ENCODE measurements at places on chromosomes 3 and 15. TPM values are rescaled to one million over a fixed set of nuclear protein-coding genes. Genes with fewer than 3 reads are reported as not detected.

DNA sequence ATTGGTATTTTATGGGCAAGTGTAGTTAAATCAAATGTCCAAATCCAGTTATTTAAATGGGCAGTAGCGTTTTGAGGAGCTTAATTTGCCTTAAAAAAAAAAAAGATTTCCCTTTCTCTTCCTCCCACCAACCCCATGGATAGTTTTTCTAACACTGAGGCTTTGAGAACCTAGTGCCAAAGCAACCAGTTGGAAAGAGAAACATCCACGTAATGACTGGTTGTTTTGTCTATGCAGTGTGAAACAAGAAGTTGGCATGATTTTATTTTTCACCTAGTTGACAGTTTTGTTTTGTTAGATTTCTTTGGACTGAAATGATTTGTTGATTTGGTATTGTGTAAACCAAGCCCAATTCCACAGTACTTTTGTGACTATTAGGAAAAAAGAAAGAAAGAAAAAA, 170.0 kb downstream of the SOX2 start:
- no peak for DNase-seq

DNA sequence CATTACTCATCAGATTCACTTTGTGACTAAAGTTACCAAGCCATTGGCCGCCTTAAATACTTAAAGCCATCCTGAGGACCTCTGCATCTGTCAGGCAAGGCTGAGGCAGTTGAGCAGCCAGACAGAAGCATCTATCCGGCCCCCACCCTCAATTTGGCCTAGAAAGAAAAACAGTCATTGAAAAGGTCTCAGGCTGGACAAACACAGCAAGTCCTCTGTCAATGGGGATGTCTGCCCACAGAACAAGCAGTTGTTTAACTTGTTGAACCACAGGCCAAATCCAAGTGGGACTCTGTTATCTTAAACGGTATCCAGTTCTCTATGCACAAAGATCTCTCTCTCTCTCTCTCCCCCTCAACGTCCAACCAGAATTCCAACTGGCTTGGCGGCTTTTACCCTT, 2.8 kb downstream of the ZIC4 start:
- no peak for DNase-seq

DNA sequence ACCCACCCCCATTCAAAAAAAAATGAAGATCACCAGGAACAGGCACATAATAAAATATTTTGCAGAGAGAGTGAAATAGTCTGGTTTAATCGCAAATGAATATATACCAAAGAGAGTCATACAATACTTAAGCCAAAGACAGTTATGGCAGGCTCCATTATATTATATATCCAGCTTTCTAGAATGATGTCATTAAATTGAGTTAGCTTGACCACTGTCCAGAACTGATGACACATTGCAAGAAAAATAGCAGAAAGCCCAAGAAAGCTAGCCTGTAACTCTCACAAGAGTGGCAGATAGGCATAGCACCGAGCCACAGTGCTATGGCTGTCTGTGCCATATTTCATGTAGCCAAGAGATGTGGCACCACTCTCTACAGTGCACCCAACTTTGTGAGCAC, 231.9 kb upstream of the SEMA6D start:
- DNase-seq, result no peak

- DNase-seq, result no peak
Measured at GRCh38 chr3:159928071-159928491, 60.6 kb upstream of the IL12A start.

DNA sequence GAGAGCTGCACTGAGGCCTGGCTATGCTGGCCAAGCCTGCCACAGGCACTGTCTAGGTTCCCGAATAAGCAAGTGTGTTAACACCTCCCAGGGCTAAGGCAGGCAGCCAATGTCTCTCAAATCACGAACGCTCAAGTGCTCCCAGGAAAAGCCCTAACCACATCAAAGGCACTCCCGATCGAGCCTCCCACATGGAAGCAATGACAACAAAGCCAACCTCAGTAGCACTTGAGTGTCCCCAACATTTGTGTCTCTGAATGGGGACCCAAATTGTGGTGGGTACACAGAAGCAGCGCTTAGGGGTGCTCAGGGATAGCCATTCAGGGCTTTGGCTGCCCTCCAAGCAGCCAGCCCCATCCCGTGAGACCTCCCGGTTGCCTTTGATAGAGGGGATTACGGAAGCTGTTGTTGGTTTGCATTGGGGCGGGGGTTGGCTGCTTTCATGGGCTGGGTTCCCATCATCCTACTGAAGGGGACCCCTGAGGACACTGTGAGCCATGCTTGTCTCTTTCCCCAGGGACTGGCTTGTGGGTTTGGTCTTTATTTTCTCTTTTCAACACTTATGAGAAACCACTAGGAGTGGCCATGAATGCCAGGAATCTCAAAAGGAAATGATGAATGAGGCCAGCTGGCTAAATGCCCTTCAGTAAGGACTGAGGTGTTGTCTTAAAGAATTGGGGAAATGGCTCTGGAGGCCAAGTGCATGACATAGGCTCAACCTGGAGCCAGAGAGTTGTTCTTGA, 234.1 kb upstream of the FEZF2 start:
- DNase-seq, result no peak

GRCh38 chr3:127870156-127870555, 44.9 kb upstream of the KBTBD12 start:
- DNase-seq, result no peak

DNA sequence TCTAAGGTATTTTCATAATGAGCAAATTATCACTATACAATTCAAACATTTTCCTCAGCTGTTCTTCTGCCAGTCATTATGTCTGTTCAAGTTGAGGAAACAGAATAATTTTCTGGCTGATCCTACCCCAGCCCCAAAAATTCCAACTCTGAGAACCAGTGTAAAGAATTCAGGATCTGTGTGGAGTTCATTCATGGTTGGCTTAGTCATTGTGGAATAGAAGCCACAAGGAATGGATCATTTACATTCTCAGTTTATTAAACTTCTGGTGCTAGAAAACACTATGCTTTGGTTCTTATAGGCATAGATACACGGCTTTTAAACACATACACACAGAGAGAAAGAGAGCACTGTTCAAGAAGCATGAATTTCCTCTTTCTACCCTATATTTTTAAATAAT, 134.6 kb downstream of the CMSS1 start:
- no peak for DNase-seq

DNA sequence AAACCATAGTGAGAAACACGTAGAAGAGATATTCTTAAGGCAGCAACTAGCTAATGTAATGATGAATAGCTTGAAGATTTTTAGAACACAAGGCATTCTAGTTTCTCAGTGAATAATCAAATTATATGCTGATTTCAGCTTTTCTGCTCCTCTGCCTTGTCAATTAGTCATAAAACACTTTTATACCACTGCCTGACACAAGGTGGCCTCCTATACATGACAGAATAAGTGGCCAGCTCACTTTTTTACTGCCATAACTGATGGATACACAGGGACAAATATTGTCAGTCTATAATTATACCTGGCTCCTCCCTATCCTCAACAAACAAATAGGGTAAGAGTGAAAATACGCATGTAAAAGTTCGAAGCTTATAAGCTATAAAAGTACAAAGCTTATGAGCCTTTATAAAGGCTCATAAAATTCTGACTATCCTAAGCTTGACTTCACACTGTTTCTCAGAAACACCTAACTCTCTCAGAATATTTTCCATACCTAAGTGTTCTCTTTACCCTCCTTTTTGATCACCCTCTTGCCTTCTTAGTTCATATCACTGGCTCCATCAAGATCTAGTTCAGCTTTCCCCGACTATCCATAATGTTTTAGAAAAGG, 81.6 kb downstream of the HERC1 start:
- no peak for DNase-seq

GRCh38 chr3:167318306-167318705, 61.8 kb downstream of the ZBBX start:
- DNase-seq, result no peak

DNA sequence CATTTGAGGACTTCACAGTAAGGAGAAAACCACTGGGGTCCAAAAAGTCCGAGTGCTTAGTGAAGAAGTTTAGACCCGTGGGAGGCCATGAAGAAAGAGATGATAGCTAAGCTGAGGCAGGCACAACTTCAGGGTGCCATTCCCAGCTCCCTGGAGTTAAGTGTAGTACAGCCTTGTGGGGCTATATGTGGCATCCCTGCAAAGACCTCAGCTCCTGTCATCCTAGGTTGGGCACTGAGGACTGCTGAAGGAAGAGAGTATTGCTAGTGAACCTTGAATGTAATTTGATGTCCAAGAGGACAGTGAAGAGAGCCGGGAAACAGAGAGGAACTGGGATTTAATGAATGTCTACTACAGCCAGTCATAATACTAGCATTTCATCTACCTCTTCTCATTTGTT, 162.1 kb downstream of the AKAP13 start:
- DNase-seq, result no peak

GRCh38 chr3:67516496-67516895, 137.9 kb downstream of the SUCLG2 start:
- DNase-seq, result no peak

CA12 gene
- 2.2 TPM for total RNA-seq

PRR20G gene
- total RNA-seq, result not detected

EIF4E3 gene
- total RNA-seq, result 31.4 TPM

TEX55 gene
- total RNA-seq, result not detected

EXD1 gene
- total RNA-seq, result not detected

RAB7A gene
- 285 TPM for total RNA-seq

MEGF11 gene
- total RNA-seq, result not detected
